ENCODE measurements at places on chromosomes 5 and 9. TPM values are rescaled to one million over a fixed set of nuclear protein-coding genes. Genes with fewer than 3 reads are reported as not detected.

DNA sequence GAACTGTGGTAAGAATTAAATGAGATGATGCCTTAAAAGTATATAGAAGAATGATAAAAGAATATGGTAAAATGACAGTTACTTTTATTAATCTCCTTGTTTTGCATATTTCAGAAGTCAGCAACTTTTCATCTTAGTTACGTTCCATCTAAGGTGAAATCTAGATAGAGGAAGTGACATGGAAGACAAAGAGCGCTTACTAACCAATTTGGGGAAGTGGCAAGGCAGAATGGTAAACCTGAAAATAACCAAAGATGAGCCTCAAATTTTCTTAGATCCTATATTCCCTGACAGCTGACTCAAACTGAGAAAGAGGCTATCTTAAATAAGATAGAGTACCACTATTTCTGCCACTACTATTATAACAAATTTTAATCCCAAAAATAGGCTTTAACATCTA is 52.5 kb downstream of the FGF10 start:
- no peak for DNase-seq

DNA sequence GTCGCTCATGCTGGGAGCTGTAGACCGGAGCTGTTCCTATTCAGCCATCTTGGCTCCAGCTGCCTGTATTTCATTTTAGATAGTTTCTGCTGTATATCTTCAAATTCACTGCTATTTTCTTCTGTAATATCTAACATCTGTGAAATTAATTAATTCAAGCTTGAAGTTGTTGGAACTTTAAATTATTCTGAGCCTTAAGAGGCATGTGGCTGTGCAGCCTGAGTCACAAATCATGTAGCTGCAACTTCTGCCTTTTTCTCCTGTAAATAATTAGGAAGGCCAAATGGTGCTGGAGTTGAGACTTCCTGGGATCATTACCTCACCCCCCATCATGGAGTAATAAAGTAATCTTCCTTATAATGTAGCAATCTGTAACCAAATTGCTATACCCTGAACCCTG is 183.3 kb upstream of the PCSK5 start:
- DNase-seq = no peak

GRCh38 chr5:3684771-3685354 is 89.2 kb downstream of the IRX1 start:
- no peak for DNase-seq

GCNT1 gene
- total RNA-seq = 15.6 TPM

GRCh38 chr9:120663380-120663779 is 50.9 kb downstream of the MEGF9 start:
- no peak for DNase-seq

DNA sequence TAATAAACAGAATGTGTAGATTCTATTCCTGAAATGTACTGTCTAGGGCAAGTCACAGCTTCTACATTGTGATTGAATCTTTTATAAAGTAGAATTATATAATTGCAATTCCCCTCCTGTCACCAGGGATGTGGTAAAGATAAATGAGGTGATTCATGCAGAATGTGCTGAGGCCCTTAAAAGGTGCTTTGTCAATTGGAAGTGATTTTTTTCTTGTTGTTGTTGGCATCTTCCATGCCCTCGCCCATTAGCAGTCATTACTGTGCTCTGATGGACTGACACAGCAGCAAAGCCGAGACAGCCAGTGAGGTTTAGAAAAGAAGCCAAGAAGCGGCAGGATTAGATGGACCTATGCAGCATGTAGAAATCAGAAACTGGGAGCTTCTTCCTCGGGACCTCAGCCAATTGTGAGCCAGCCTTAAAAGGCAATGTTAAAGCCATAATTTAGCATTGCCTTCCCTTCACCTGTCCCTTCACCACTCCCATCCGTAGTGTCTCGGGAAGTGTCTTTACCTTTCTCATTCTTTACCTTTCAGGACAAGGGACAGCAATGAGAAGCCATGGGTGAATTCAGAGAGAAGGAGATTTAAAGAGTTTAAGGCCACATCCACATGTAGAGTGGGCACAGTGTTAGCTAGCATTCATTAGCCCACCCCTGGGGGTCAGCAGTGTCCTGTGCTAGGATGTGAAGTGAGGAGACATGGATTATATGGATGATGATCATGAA is 257.8 kb downstream of the PLK2 start:
- DNase-seq = no peak

SUSD3 gene
- total RNA-seq = 5.0 TPM

DNA sequence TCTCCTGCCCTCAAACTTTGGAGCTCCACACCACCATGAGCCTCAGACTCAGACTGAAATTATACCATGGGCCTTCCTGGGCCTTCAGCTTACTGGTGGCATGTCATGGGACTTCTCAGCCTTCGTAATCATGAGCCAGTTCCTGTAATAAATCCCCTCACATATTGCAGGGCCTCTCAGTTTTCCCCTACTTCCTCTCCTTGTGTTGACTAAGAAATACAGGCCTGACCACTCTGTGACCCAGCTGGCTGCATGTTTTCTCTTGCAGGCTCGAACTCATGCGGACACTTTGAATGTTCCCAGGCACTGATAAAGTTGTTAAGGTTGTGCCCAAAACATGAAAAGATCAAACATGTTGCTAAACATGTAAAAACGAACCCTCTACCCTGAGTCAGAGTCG is 26.2 kb upstream of the SHC3 start:
- DNase-seq = no peak

Data from mucosa of gallbladder (tissue), 1 donor.